Activated T-helper 1 cell treated with anti-CD3 and anti-CD28 coated beads, Interleukin-2, amount 50 U/mL, for 16 hours (primary cell): ENCODE measurements at places on chromosomes 6 and 20.

DNA sequence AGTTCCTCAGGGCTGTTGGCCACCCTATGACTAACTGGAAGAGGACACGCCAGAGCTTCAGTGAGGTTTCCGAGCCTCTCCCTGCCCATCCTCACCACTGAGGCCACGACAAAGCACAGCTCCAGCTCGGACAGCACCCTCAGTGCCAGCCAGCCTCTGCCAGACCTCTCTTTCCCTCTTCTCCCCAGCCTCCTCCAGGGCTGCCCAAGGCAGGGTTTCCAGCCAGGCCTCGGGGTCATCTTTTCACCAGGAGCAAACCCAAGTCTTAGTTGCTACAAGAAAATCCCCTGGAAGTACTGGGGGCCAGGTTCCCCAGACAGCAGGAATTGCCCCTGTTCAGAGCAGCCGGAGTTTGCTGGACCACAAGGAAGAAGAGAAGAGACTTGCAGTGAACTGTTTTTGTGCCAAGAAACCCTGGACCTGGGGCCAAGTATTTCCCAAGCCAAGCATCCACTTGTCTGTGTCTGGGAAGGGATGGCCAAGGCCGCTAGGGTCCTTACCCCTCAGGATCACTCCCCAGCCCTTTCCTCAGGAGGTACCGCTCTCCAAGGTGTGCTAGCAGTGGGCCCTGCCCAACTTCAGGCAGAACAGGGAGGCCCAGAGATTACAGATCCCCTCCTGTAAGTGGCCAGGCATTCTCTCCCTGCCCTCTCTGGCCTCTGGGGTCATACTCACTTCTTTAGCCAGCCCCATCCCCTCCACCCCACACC lies 41.6 kb downstream of the PLAGL2 start:
- DNase-seq, result no peak

- DNase-seq, result no peak
These were observed 115.9 kb upstream of the DST start for GRCh38 chr6:56758553-56758952.

GRCh38 chr20:34072076-34072475 lies 40.0 kb downstream of the EIF2S2 start:
- no peak for DNase-seq

DNA sequence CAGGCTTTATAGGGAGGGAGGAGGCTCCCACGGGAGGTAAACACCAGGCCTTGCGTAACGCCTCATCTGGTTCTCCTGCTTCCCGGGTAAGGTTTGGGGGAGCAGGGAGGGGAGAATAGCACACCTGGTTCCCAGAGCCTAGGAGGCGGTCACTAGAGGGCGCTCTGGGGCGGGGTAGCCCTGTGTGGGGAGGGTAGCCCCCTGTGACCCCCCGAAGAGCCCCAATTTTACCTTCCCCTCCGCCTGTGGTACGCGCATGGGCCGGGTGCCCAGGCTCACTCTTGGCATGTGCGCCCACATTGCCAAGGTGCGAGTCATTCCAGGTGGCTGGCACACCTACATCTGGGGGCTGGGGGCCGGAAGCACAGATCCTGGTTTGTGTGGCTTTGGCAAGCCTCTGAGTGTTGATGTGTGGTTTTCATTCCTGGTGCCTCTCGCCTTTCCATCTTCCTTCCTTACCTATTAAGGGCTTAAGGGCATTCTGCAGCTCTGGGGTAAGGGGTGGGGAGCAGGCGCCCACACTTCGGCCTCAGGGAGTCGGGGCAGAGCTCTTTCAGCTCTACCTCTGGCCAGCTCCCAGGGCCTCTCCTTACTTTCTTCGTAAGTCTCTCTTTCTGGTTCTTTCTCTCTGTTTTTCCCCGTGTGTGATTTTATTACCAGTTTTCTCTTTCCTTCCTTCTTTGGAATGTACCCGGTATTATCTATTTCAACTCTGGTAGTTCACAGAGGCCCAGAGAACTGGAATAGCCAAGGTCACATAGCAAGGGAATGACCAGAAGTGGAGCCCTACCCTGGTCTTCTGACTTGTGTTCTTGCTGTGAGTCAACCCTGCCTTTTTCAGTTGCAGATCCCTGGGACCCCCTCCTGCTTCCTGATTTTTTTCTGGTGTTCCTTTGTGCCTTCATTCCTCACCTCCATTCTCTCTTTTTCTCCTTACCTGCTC lies 492 bp upstream of the RNF39 start:
- no peak for DNase-seq

DNA sequence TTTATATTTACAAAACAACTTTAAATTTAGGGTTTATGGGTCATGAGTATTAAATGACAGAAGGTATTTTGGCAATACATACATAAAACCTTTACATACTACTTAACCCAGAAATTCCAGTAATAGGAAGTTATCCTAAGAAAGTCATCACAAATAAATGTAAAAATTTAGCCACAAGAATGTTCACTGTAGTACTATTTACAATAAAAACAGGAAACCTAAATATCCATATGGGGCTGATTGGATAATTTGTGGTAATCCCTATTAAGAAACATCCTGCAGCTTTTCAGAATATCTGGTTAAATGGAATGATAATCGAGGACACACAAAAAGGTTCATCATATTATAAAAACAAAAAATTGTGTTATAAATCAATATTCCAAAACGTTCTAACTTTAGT lies 44.4 kb downstream of the TRAM2 start:
- DNase-seq, result no peak

DNA sequence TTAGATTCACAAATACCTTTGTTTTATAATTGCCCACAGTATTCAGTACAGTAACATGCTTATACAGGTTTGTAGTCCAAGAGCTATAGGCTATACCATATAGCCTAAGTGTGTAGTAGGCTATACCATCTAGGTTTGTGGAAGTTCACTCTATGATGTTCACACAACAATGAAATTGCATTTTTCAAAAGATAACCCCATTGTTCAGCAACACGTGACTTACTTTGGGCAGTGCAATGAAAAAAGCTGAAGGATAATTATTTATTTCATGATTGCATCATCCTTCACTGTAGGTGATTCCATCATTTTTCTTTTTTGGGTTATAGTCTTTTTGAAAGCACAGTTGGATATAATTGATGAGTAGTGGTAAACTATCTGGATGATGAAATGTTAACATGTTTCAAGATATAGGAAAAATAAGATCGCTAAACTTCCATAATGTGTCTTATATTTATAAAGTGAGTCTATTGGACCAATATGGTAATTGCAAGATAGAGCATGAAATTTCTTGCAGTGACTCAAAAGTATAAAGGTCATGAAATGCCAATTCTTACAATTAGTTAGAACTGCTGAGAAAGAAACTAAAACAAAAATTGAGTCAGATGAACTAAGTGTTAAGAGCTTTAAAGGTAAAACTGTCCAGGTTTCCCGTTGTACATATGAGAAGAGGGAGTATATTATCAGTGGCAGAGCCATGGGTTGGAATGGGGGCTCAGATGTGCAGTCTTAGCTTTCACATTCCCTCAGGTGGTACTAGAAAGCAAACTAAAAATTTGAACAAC lies 164.4 kb downstream of the ZFAND3 start:
- DNase-seq, result no peak

- no peak for DNase-seq
These were observed 24.1 kb upstream of the CCR6 start for GRCh38 chr6:167098825-167099225.

- DNase-seq, result no peak
These were observed 153.0 kb downstream of the CFAP61 start for GRCh38 chr20:20205141-20205861.

- DNase-seq, result no peak
These were observed 686.7 kb downstream of the COL12A1 start for GRCh38 chr6:74519163-74519562.

GRCh38 chr20:13213335-13213734 lies 7.7 kb upstream of the ISM1 start:
- DNase-seq, result no peak

GRCh38 chr20:34582911-34583310 lies 24.4 kb downstream of the MAP1LC3A start:
- no peak for DNase-seq

- DNase-seq, result no peak
These were observed 26.5 kb upstream of the BTBD3 start for GRCh38 chr20:11891077-11891775.

DNA sequence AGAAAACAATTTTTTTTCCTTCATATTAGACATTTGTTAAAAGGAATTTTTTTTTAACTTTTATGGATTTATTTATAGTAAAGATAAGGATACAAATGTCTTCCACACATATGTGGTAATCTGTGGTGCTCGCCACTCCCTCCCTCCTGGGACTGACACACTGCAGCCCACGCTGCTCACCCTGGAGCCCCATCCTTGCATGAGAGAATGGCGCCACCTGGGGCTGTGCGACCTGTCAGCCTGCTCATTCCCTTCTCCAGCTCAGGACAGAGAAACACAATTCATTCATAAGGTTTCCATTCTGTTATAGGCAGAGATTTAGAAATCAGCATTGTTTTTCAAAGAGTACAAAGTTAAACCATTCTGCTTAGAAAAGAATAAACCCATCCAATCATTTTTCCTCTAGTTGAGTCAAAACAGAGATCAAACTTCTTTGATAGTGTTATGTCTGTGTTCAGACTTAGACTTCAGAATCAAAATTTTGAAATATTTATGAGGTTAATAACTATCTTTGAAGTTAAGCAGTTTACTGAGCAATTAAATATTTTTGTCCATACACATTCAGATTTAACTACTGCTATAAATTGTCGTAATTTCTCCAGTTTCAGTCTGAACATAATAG lies 42.8 kb upstream of the DYNLRB1 start:
- DNase-seq, result no peak

DNA sequence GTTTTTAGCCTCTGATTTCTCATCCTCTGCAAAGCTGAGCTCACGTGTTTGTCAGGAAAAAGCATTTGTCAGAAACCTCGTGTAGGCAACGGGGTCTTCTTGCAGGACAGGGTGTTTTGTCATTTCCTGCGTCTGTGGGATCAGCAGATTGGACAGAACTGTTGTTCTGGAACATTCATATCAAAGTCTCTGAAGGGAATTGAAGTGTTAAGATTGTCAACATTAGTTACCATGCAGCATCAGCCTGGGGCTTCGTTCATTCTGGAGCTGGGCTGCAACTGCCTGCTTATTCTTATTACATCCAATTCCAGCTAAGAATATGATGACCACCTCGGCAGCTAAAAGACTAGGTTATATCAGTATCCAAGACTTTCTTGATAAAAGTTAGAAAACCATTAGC lies 71.0 kb upstream of the RALGAPA2 start:
- DNase-seq, result no peak

DNA sequence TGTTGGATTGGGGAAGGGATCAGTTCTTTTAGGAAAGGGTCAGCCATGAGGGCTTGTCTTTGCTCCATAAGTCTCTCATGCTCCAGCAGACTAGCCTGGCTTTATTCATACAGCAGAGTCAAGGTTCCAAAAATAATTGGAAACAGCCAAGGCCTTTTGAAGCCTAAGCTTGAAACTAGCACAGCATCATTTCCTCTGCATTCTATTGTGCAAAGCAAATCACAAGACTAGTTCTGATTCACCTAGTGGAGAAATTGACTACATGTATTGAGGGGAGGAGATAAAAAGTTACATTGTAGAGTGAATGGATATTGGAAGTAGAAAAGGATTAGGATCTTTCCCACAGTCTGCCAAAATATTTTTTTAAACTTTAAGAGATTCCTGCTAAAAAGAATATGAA lies 159.3 kb upstream of the PLCB4 start:
- DNase-seq, result no peak

GRCh38 chr20:43723186-43723585 lies 3.6 kb downstream of the GTSF1L start:
- DNase-seq, result no peak

GRCh38 chr6:66396549-66396948 lies 689.5 kb upstream of the EYS start:
- DNase-seq, result no peak

GRCh38 chr6:146426516-146426915 lies 117.1 kb upstream of the RAB32 start:
- no peak for DNase-seq

GRCh38 chr20:13613917-13614316 lies 24.8 kb downstream of the TASP1 start:
- DNase-seq, result no peak

DNA sequence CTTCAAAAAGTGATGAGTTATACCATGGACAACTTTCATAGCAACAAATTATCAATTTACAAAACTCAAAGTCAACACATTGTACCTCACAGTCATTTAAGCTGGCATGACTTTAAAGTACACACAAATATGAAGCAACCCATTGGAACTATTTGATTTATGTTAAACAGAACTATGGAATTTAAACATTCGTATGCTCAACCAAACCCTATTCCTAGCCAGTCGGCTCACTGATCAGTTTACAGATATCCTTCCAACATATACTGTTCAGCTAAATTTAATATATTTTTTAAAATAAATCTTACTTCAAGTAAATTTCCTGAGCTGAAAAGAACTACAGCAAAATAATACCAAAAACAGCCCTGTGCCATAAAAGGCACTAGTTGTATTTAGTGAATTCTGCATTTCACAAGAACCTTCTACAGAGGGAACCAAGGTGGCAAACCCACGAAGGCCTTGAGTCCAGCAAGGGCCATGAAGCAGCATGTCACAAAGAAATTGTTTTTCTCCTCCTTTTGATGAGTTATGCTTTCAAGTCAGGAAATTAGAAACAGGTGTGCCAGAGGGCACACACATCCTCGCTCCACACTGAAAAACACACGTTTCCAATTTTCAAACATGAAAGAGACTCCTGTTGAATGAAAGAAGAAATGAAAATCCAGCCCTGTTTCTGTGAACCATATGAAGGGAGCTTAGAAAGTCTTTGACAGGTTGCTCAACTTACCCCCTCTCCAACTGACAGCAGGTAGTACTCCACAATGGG lies 122.8 kb downstream of the TASP1 start:
- DNase-seq, result no peak

DNA sequence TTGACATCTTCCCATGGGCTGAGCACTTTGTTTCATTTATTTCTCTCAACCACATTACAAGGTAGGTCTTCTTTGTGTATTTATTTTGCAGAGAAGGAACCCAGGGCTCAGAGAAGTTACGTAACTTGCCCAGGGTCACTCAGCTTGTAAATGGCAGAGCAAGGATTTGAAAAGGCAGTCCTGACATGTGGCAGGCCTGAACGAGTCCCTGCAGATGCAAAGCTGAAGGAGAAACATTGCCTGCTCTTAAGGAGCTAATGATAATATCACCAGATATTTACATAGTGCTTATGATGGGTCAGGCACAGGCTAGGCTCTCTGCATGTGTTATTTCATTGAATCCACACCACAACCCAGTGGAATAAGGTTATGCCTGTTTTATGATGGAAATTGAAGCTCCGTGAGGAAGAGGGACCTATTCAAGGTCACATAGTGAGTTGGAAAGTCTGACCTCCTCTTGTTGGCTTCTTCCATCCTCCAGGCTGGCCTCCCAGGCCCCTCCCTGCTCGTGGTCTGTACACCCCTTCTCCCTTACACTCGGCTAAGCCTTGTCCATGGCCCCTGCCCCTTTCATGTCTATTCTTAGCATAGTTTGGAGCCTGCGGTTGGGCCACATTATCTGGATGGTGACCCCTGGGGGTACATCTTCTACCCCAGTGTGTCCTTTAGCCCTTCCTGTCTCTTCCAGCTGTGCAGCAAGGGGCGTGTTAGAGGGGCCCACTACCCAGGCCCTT lies 12.5 kb downstream of the MYH7B start:
- DNase-seq, result no peak
